H7 (cell line): ENCODE measurements at places on chromosomes 3 and 15. TPM values are rescaled to one million over a fixed set of nuclear protein-coding genes. Genes with fewer than 3 reads are reported as not detected.

DNA sequence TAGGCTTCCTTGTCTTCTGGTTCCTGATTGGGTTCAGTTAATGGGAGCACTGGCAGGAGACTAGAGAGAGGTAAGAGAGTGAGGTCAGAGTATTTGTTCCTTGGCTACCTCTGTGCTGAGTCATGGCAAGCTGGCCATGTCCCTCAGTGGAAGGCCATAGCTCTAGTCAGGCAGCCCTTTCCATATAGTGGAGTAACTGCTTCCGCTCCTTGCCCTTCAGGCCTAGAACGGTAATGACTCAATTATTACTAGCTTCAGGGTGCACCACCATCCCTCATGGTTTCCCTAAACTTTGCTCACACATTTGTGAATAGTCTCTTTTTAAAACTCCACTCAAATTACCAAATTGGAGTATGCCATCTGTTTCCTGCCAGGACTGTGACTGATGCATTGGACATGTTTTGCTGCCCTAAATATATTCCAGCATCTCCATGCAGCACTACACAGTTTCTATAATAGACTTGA, 10.5 kb upstream of the ANO10 start:
- no peak for DNase-seq

GRCh38 chr3:41652506-41652905, 309.4 kb downstream of the ULK4 start:
- DNase-seq, result peak; percentile 6

DNA sequence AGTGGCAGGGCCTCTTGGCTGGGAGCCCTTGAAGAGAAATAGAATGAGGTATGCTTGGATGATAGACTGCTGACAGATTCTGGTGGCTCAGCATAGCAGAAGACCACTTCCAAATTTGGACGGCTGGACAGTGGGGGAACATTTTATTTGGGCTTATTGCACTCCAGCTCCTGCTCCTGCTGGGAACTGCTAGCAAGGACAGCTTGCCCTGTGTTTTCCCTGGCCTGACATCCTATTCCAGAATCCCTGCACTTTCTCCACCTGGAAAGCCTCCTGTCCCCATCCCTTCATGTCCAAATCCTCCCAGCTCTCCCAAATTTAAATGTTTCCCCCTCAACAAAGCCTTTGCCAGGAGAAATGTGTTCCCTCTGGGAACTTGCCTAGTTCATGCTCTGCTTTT, 9.8 kb upstream of the COLQ start:
- DNase-seq, result no peak

DNA sequence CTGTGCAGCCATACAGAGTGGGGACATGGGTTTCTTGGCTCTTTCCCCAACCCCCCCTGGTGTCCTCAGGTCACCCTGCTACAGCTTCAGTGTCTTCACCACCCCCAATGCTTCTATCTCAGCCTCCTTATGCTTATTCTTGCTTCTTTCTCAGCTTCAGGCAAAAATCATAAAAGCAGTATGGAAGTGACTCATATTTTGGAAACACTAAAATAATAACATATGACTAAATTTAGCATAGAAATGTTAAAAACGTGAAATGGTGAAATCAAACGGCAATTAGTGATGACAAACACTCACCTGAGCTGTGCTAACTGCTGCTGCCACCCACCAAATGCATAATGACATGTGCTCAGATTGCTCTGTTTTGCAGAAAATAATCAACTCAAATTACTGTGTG, 475.2 kb upstream of the EPHA3 start:
- DNase-seq, result no peak

DNA sequence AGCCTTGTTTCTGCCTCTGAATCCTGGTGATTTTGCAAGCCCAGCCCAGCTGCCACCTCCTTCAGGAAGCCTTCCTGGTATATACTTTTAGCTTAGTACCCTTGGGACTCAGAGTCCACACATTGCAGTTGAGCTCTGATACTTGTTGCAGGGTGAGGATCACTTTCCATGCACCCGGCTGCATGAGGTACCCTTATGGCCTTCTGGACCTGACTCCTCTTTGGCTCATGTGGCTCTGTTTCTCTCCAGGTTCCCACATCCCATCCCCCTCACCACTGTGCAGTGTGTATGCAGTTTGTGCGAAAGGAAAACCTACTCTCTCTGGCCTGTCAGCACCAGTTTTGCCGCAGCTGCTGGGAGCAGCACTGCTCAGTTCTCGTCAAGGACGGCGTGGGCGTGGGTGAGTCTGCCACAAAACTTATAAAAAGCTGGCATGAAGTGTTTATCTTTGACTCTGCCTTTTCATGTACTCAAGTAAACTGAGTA, 23.1 kb upstream of the P4HTM start:
- no peak for DNase-seq

DNA sequence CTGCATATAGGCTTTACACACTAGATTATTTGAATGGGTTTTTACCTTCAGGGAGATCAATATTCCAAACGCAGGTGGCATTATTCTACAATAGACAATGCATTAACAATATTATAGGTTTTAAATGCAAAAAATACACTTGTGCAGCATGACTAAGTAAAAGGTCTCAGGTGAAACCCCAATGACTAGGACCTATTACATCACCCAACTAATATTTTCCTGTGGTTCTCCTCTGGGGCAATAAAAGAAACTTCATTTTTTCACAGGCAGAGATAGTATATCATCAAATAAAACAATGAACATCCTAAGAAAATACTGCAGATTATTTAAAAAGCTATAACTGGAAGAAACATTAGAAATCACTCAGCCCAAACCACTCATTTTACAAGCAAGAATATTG, 375.3 kb downstream of the ROBO1 start:
- DNase-seq, result no peak

GRCh38 chr3:98530676-98531075, 1.1 kb upstream of the GPR15 start:
- no peak for DNase-seq

DNA sequence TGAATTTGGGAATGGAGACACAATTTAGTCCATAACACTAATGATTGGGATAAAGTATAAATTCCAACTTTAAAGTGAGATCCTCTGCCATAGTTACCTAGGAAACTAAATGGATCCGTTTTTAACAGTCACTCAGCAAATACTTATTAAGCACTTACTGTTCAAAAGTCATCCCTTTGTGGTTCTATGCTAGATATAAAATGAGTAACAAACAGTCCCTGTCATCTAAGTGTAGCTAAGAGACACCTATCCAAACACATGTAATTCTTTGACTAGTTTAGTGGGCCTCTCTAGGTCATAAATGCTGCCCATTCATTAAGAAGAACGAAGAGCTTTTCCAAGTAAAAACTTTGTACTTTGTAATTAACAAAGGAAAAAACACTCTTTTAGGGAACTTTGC, 244.2 kb upstream of the CDIN1 start:
- no peak for DNase-seq

DNA sequence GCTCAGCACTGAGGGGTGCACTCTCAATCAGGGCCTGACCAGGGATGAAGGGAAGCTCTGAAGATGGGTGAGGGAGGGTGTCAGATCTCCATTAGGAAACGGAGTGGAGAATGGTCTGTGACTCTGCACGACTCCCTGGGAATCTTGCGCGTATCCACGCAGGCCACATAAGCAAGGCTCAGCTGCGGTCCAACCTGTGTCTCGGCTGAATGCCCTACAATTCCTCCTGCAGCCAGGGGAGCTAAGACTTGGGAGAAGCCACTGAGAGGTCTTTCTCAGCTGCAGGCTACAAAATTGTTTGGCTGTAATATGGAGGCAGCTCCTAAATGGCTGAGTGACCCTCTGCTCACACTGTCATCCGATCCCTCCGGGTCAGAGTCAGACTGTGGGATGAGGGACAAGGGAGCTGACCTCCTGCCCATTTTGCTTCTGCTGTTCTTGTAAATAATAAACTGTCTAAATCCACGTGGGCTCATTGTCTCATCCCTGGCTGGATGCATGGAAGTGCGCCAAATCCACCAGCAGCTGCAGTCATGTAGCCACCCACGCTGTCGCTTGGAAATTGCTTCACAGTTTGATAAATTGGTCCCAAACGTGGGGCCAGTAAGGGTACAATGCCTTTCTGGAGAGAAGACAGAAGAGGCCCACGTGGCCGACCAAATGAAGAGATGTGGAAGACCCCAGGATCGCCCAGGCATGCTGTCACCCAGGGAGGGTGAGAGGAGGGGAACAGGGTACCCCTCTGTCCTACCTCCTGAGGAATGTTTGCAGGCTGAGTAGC, 30.5 kb downstream of the ALS2CL start:
- peak; percentile 30 for DNase-seq

DNA sequence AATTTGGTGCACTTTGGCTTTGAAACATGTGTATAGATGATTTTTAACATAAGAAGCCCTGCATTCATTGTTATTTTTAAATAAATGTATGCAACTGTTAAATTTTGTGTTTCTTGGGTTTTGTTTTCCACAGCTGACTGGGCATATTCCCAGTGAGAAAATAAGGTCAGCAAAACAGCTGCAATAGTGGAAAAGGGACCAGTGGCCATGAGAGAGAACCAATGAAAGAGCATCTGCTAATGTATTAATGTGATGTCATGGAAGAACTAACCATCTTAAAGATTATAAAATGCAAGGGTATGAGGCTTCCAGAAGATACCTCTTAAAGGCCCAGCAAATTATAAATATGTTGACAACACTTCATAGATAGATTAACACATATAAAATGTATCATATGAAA, 31.0 kb upstream of the KBTBD12 start:
- DNase-seq, result no peak

DNA sequence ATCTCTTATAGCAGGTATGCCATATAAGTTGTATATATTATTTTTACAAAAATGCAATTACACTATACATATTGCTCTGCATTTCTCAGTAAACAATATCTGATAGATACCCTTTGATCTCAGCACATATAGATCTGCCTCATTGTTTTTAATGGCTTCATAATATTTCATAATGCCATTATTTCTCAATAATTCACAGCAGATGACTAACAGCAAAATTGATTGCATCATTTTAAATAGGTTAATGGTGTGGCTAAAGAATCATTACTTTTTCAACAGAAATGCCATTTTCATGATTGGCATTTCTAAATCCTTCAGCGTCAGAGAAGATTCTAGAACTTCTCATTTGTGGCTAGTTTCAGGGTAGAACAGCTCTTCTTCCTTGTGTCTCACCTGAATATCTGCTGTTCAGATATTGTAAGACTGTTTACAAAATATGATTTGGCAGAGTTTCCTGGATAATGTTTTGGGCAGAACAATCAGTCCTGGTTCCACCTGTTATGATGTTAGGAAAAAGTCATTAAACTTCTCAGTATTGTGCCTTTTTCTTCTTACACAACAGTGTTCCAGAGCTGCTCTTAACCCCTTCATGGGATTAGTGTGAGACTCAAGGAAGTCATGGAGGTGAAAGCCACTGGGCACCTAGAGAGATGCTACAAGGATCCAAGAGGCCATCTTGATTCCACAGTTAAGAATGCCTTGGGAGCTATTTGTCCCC, 397.6 kb upstream of the THBS1 start:
- no peak for DNase-seq

GRCh38 chr3:117433427-117433826, 723.8 kb downstream of the TUSC7 start:
- DNase-seq, result no peak

DNA sequence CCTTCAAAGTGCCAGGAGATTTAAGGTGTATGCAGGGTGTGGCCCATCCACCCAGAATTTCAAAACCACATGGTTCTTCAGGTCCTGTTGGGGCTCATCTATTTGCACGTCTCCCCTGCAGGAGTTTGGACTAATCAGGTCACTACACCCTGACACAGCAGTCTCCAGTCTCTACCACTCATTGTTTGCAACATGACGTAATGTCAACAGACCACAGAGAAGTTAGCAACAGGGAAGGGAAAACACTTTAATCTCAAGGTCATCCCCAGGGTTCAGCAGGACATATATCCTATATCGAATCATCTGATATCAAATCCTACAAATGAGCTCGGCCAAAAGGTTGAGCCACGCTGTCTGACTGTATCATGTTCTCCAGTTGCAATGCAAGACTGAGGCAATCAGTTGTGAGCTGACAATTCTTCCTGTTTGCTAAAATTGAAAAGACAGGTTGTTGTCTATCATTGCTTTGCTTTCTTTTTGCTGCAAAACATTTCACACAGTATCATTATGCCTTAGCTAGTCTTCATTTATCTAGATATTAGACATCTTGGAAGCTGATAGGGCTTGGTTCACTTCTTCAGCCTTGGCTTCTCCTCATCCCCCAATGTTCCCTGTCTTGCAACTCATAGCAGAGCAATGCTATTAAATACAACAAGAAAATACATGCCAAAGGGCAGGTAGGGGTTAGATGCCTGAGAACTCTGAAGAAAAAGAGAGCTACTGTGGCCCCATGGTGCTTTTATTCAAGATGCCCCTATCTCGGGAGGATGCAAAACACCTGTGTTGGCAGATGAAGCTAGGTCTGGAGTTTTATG, 13.4 kb upstream of the LEKR1 start:
- DNase-seq, result no peak

DNA sequence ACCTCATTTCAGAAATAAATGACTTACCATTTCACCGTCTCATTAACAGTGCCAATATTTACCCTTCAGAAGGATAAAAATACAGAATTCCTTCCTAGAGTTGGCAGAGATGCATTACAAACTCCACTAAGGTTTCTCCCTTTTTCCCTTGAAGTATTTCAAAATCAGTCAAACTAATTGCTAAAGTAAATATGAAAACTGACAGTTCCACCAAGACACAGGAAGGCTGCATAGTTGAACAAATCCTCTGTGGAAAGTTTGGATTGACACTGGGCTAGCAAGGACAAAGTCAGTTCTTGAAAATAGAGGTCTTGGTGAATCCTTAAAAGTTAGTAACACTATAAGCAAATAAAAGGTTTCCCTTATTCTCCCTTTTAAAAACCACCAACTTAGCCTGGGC, 34.5 kb downstream of the DCP1A start:
- no peak for DNase-seq

DNA sequence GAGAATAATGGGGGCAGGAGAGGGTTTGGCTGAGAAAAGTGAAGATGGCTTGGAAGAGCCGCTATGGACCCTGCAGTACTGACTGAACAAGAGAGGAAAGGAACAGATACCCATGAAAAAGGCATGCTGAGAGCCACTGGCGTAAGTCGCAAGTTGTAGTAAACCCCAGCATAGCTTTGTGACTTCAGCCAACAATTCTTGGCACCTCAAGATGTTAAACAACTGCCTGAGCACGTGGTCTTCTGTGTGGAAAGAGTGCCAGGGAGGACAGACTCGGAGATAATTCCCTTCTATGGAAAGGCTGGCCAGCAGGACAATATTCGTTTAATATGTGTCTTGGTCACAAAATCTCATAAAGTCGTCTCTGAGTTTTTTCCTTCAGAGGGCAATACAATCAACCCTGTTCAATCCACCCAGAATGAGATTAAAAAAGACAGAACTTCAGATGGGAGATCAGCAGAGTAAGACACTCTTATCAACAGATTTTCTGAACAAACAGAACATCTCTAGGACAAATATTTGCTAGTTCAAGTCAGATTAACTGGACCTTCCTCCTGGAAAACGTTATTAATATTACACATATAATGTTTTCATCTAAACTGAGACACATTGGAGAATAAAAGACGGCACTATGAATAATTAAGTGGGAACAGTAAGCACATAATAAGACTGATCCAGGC, 49.2 kb downstream of the NEK10 start:
- DNase-seq, result no peak

Gene ST6GAL1
- 53.5 and 62.2 TPM in 2 replicates for total RNA-seq

Gene B3GALNT1
- total RNA-seq, result 3.5 and 5.4 TPM in 2 replicates

Gene TMEM266
- 5.4 and 6.3 TPM in 2 replicates for total RNA-seq

Gene ALS2CL
- 4.9 and 10.1 TPM in 2 replicates for total RNA-seq

Gene ZMAT3
- 0.48 and 0.78 TPM in 2 replicates for total RNA-seq

Gene PRKAR2A
- total RNA-seq, result 29.3 and 40.8 TPM in 2 replicates
